ENCODE measurements at places on chromosomes 4 and X. TPM values are rescaled to one million over a fixed set of nuclear protein-coding genes. Genes with fewer than 3 reads are reported as not detected.

- no peak for DNase-seq
These were observed 18.5 kb upstream of the CXCL8 start for GRCh38 chr4:73721909-73722308.

DNA sequence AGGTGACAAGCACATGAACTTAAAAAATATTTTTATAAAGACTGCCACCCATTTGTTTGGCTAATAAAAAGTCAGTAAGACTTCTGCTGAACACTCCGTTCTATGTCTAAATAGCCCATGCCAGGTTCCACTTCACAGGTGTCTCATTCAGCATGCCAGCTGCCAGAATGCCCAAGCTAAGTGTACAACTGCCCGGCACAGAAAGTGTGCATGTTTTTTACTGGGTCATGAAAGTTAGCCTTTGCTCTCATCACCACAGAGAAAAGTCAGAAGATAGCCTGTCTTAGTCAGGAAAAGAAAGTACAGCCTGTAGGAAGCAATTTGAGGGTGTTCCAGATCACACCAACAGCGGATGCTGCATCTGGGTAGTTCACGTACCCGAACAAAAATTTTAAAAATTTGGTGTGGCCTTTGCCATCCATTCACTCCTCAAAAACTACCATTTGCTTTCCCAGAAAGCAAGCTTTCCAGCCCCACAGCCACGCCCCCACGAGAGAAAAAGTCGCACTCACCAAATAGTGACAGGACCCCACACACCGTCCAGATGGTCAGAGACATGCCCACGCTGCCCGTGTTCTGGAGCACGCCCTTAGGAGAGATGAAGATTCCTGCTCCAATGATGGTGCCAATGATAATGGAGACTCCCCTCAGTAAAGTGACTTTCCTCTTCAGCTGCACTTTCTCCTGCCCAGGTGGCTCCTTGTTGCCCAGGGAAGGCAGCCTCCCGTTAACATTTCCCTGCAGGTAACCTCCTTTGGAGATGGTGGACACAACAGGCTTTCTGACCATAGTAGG is 671 bp downstream of the SLC7A11 start:
- no peak for DNase-seq

- no peak for DNase-seq
These were observed 5.9 kb upstream of the MAGEB3 start for GRCh38 chrX:30224536-30224935.

AKAP4 gene
- total RNA-seq: not detected

NUDT11 gene
- 0.29 TPM for total RNA-seq

HEPH gene
- total RNA-seq: not detected

DNA sequence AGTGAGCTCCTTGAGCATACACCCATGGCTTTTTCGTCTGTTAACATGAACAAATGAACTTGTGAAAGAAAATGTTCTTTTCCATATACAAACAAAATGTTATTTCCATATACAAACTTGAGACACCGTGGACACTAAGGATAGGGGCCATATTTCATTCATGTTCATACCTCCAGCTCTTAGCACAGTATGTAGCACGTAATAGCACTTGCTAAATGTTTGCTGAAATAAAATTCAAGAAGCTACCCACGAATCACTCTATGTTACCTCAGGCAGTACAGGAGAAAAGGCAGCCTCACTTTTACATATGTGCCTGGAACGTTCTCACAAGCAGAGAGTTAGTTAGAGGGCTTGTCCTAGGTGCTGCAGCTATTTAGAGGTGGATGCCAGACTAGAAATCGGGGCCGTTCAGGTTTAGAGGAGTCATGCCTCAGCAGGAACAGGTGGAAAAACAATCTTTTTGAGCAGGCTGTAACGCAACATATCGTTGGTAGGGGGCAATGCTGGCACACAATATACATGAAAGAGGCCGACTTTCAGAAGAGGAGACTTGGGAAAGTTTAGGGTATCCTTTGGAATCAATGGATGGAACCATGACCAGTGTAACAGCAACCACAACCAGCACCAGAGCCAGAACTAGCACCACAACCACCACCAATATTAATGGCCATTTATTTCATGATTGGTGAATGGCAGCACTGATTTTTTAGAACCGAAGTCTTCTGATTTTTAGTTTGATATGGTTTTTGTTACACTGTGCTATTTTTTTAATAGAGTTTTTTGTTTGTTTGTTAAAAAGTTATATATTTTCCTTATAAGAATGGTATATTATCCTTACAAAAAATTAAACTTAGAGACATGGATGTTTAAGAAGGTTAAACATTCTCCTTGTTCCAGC is 14.8 kb upstream of the PAQR3 start:
- no peak for DNase-seq

GABRQ gene
- total RNA-seq: not detected

DNA sequence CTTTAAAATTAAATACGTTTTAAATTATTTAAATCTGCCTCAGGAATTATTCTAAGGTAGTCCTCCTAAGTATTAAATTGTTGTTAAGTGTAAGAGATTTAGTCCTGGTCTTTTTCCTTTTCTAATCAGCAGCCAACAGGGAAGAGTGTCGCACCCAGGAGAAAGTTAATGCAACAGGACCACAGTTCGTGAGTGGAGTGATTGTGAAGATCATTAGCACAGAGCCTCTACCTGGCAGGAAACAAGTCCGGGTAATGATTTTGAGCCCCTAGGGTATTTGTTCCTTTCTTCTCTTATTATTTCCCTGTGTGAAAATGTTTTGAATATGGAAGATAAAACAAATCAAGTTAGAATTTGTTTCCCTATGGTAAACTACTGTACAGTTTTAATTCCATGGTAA is 13.4 kb downstream of the LARP7 start:
- DNase-seq: no peak

GRCh38 chr4:7348946-7349900 is 85.5 kb downstream of the PSAPL1 start:
- no peak for DNase-seq

- DNase-seq: no peak
These were observed 92.1 kb upstream of the WDFY3 start for GRCh38 chr4:85058551-85058950.

TIGD4 gene
- total RNA-seq: 0.44 TPM

Measured in activated CD8-positive, alpha-beta T cell treated with anti-CD3 and anti-CD28 coated beads, Interleukin-2, amount 10 ng/mL, durations not matched to agents 7 days and 5 days (primary cell).